ENCODE measurements at places on chromosomes 5 and 9. TPM values are rescaled to one million over a fixed set of nuclear protein-coding genes. Genes with fewer than 3 reads are reported as not detected.

GRCh38 chr5:143350341-143350740 is 53.1 kb downstream of the NR3C1 start:
- no peak for DNase-seq

GRCh38 chr5:156149213-156149612 is 177.8 kb upstream of the SGCD start:
- DNase-seq = no peak

Gene CNTNAP3
- not detected for total RNA-seq

Gene PIP5KL1
- 2.6 TPM for total RNA-seq

Measured in A673 (cell line).